Gastroesophageal sphincter (tissue), 4 donors: ENCODE measurements at places on chromosomes 6 and 20.

GRCh38 chr20:35443003-35443402, 5.0 kb upstream of the GDF5 start:
- no peak overlapping the region for H3K4me3 ChIP-seq
- H3K27me3 ChIP-seq = peaks cover 5% of the 10 kb centered on the region
- no peaks in the 10 kb centered on the region for H3K36me3 ChIP-seq
- H3K4me1 ChIP-seq = peaks cover 25% of the 10 kb centered on the region

GRCh38 chr20:43525021-43525420, 17.5 kb downstream of the L3MBTL1 start:
- no peaks in the 10 kb centered on the region for H3K27me3 ChIP-seq
- H3K27ac ChIP-seq = no peak overlapping the region
- H3K4me3 ChIP-seq = no peak overlapping the region

GRCh38 chr6:156954816-156955215, 177.6 kb downstream of the ARID1B start:
- H3K27ac ChIP-seq = no peak overlapping the region
- no peak overlapping the region for H3K4me3 ChIP-seq
- H3K27me3 ChIP-seq = no peaks in the 10 kb centered on the region
- peaks cover 15% of the 10 kb centered on the region for H3K4me1 ChIP-seq

GRCh38 chr6:38012573-38012972, 193.0 kb downstream of the ZFAND3 start:
- no peak overlapping the region for H3K4me3 ChIP-seq
- no peak overlapping the region for H3K27ac ChIP-seq
- no peaks in the 10 kb centered on the region for H3K36me3 ChIP-seq
- H3K4me1 ChIP-seq = peaks cover 55% of the 10 kb centered on the region
- no peak for ATAC-seq
